T-helper 17 cell (primary cell): ENCODE measurements at places on chromosomes 6 and 20. TPM values are rescaled to one million over a fixed set of nuclear protein-coding genes. Genes with fewer than 3 reads are reported as not detected.

The SCRT2 gene
- total RNA-seq, result not detected

The ACSS1 gene
- total RNA-seq, result 34.0 TPM

The MYCT1 gene
- total RNA-seq, result 4.6 TPM

The HELZ2 gene
- 48.0 TPM for total RNA-seq

The C20orf204 gene
- 7.8 TPM for total RNA-seq

The BCL2L1 gene
- total RNA-seq, result 59.1 TPM

The FOXF2 gene
- not detected for total RNA-seq

The VGLL2 gene
- total RNA-seq, result not detected

The ESF1 gene
- total RNA-seq, result 8.3 TPM

The CLIC5 gene
- total RNA-seq, result 7.2 TPM

The CGA gene
- total RNA-seq, result 0.40 TPM

The COL20A1 gene
- not detected for total RNA-seq

The STK4 gene
- 280 TPM for total RNA-seq

The TLDC2 gene
- not detected for total RNA-seq

The CRYBG1 gene
- 62.4 TPM for total RNA-seq

The LZTS3 gene
- total RNA-seq, result 19.1 TPM

The FAM217A gene
- total RNA-seq, result not detected

The OR14J1 gene
- not detected for total RNA-seq

The GNAS-AS1 gene
- total RNA-seq, result 0.72 TPM

The NMBR gene
- total RNA-seq, result not detected

The OR2H2 gene
- not detected for total RNA-seq

The RHAG gene
- not detected for total RNA-seq

The SLC22A2 gene
- not detected for total RNA-seq

The PAK5 gene
- not detected for total RNA-seq

The PI3 gene
- not detected for total RNA-seq

The SLC35D3 gene
- total RNA-seq, result not detected

The KHDC1 gene
- total RNA-seq, result 3.1 TPM

The MOG gene
- total RNA-seq, result not detected

The ZFP64 gene
- total RNA-seq, result 9.8 TPM

The SMOC2 gene
- not detected for total RNA-seq

The PRICKLE4 gene
- total RNA-seq, result not detected

The CDH4 gene
- 0.55 TPM for total RNA-seq

The JPH2 gene
- not detected for total RNA-seq

The HLA-DOA gene
- 5.1 TPM for total RNA-seq

The SPDEF gene
- 0.35 TPM for total RNA-seq

The CNR1 gene
- not detected for total RNA-seq

The HLA-DOB gene
- total RNA-seq, result 2.3 TPM

The PROKR2 gene
- not detected for total RNA-seq

The AMD1 gene
- 101 TPM for total RNA-seq

The SLC17A1 gene
- 0.52 TPM for total RNA-seq

The IP6K3 gene
- not detected for total RNA-seq

The PRRT1 gene
- 0.50 TPM for total RNA-seq
